ENCODE measurements at places on chromosomes 5 and 9. TPM values are rescaled to one million over a fixed set of nuclear protein-coding genes. Genes with fewer than 3 reads are reported as not detected.

Gene POLK
- 47.6 TPM for total RNA-seq

Gene P4HA2
- 45.5 TPM for total RNA-seq

Gene RETREG1
- total RNA-seq: 0.16 TPM

Gene CAMK4
- 0.32 TPM for total RNA-seq

Gene FAM120AOS
- total RNA-seq: 19.9 TPM

Gene GPR150
- not detected for total RNA-seq

Gene ACOT12
- not detected for total RNA-seq

Gene FAM151B
- total RNA-seq: 1.9 TPM

Gene SLC38A9
- 47.3 TPM for total RNA-seq

Gene NTNG2
- total RNA-seq: under 0.01 TPM

Gene AIF1L
- 17.4 TPM for total RNA-seq

Gene SAPCD2
- total RNA-seq: 13.6 TPM

Gene DOCK2
- 0.16 TPM for total RNA-seq

Gene RNF180
- 2.3 TPM for total RNA-seq

Gene PAPPA
- 0.32 TPM for total RNA-seq

Gene COL15A1
- total RNA-seq: 28.2 TPM

Gene DIPK1B
- 109 TPM for total RNA-seq

Gene MYORG
- total RNA-seq: 3.9 TPM

Gene OR1Q1
- total RNA-seq: not detected

Gene FAM81B
- total RNA-seq: not detected

Gene PHYHD1
- total RNA-seq: 0.44 TPM

Gene NKD2
- total RNA-seq: 3.1 TPM

Gene GALNT10
- 60.2 TPM for total RNA-seq

Gene KIF24
- 2.3 TPM for total RNA-seq

Gene CDC25C
- 3.7 TPM for total RNA-seq

Data from bladder microvascular endothelial cell (primary cell).